ENCODE measurements at places on chromosomes 1 and 21.
A peak's percentile ranks its signal among the peaks of the same experiment; 100 is the strongest.

DNA sequence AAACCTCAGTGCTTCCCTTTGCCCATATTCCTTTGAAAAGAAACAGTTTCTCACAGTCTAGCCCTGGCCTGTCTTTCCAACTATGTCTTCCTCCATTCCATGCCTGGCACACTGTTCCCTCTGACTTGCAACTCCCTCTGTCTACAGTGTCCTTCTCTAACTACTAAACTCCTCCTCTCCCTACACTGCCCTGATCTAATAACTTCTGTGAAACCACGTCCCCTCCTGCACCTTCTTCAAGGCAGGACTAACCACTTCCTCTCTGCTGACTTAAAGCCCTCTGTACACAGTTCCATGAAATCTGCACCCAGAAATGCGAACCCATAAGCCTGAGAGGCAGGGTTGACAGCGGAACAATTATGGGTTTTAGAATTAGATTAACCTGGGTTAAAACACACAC, 62.2 kb upstream of the ATP1B1 start:
- DNase-seq, result peak; percentile 60

DNA sequence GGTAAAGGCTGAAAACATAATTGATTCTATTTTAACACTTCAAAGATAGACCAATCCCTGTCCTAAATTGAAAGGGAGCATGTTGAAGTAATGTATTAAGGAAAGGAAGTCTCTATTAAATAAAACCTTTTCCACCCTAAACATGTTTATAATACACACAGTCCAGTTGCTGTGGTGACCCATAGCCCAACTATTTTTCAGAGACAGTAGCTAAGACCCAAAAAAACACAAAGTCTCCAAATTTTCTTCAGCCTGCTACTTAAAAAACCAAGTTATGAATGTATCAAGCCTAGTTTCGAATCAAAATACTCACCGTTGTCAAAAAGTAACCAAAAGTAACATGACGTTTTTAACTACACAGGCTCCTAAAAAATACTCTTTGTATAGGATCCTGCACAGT, 1.6 kb downstream of the ELK4 start:
- DNase-seq, result peak; percentile 40

DNA sequence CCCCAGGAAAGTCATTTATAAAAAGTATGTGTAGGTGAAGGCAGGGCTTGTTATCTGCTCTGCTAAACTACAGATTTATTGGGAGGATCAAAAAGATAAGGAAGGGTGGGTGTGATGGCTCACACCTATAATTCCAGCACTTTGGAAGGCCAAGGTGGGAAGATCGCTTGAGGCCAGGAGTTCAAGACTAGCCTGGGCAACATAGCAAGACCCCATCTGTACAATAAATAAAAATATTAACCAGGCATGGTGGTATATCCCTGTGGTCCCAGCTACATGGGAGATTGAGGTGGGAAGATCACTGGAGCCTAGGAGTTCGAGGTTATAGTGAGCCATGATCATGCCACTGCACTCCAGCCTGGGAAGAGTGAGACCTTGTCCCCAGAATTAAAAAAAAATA, 86.4 kb downstream of the NENF start:
- no peak for DNase-seq

- no peak for DNase-seq
These were observed 74.8 kb downstream of the ELAVL4 start for GRCh38 chr1:50183378-50184133.

- no peak for DNase-seq
These were observed 22.8 kb downstream of the GABPA start for GRCh38 chr21:25757531-25757930.

DNA sequence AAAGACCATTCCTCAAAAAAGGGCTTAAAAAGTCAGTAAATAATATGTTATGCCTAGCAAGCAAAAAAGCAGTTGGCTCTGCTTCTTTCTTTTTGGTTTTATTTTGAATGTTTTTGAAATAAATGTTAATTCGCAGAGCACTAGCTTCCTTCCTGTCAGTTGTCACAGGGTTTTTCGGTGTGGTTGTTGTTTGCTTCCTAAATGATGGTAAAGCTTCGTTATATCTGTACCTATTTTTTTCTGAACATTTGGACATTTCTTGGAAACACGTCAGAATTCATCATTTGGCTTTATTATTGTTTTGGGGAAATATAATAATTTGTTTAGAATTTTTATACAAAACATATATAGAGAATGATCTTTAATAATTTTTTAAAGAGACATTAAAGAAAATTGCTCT, 351.9 kb upstream of the SGIP1 start:
- no peak for DNase-seq

DNA sequence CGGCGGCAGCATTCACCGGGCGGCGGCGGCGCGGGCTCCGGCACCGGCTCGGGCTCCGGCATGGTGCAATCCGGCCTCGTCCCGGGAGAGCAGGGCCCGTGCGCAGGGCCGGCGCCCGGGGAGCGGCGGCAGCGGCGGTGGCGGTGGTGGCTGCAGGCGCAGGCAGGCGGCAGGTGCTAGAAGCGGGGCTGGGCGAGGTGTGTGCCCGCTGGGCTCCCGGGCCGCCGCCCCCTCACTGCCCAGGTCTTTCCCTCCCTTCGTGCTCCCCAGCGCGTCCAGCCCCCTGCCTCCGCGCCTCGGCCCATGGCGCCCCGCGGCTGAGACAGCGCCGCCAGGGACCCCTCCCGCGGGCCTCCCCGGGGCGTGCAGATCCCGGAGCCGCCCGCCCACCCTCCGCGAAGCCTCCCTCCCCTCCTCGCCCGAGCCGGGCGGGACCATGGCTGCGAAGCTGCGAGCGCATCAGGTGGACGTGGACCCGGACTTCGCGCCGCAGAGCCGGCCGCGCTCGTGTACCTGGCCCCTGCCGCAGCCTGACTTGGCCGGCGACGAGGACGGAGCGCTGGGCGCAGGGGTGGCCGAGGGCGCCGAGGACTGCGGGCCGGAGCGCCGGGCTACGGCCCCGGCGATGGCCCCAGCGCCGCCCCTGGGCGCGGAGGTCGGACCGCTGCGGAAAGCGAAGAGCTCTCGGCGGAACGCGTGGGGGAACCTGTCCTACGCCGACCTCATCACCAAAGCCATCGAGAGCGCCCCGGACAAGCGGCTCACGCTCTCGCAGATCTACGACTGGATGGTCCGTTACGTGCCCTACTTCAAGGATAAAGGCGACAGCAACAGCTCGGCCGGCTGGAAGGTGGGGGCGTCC, 492 bp downstream of the FOXO6 start:
- peak; percentile 30 for DNase-seq

DNA sequence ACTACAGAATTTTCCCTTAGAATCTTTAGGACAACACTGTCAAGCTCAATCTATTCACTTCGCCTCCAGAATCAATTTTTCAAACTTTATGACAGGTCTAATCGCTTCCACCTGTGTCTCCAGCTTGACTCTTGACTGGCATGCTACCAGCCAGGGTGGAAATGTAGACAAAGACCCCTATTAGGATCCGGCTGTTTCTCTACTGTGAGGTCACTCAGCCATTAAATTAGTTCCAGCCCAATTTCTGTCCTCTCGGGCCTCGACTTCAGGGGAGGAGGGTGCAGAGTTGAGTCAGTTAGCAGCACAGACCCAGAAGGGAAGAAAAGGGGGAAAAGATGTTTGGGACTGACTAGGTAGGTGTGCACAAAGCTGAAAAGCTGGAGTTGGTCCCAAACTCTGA, 78.5 kb downstream of the HLCS start:
- no peak for DNase-seq

GRCh38 chr1:87723193-87723592, 394.5 kb downstream of the LMO4 start:
- DNase-seq, result no peak

DNA sequence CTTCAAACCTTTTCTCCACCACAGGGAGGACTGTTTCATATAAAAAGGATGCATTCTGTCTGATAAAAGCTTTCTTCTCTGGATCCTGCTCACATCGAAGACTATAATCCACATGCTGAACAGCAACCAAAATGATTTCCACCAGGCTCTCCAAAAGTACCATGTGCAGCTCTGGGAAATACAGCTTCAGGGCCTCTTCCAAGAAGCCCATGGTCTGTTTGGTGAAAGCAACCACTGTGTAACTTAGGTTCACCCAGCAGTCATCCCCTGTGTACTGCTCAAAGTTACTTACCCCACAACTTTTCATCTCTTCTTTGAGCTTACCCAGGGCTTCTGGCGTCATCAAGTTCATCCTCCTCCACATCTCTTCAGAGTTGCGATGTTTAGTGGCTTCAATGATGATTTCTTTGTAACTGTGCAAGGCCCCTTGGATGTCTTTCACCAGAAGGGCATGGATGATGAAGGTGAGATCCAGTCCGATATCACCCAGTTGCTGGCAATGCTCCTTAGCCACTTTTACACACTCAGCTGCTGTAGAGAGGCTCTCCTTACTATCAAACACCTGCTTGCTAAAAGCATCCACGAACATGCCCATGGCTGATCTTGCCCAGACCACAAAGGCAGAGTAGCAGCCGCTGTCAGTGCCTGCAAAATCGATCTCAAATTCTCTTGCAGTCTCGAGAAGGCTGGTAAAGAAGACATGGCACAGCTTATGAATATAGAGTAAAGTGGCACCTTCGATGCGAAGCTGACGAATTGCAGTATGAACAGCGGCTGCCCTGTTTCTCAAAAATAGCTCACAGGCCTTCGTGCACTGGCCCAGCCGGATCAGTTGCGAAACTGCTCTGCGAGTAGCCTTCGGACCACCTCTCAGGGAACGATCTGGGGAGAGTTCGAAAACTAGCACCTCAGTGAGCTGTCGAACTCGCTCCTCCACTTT, 1.7 kb downstream of the EXOC8 start:
- DNase-seq, result no peak

DNA sequence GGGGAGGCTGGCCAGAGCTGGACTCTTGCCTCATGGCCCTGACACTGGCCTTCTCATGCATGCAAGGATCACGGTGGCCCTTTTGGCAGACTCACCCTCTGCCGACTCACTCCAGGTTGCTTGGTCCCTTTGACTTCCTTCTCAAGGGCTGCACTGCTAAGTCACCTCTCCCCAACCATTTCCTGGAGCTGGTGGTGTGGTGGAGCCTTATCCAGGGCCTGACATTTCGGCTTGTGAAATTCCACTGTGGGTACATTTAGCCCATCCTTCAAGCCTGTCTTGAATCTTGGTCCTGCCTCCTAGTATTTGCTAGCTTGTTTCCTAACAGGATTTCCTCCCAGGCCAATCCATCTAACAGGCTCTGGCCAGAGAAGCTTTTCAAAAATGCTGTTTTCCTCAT, 52.6 kb upstream of the JUN start:
- DNase-seq, result no peak

Data from CD4-positive, alpha-beta T cell treated with Interleukin-21 for 1 hour (primary cell).